Renal cortex interstitium (tissue), 15 donors: ENCODE measurements at places on chromosomes 6 and 20.

- no peak for DNase-seq
Observed at GRCh38 chr6:118292558-118292957, 255.5 kb upstream of the PLN start.

DNA sequence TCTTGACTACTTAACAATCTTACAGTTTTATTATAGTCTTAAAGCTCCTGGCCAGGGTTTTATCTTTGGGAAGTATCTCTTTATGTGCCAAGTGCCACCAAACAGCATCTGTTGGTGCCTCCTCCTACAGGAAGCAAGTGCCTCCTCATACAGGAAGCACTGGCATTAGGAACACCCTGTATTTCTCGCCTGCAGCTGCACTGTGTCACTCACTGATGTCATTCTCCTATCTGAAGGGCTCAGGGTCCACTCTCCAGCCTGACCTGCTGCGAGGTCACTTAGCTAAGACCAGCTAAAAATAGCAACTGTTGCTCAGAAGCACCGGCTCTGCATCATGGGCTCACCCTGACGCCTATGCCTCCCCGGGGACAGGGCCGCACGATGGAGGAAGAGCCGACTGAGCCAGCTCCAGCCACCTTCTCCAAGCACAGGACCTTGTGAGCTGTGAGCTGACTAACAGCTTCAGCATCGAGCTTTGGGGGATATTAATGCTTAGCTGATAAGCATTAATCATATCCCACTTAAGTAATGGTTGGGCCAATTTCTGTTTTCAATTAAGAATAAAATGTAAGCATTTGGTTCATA, 66.3 kb upstream of the CD93 start:
- DNase-seq = no peak

- no peak for DNase-seq
Observed at GRCh38 chr6:6248651-6249050, 71.8 kb downstream of the F13A1 start.

- DNase-seq = no peak
Observed at GRCh38 chr20:58102744-58103516, 125.5 kb downstream of the ANKRD60 start.

DNA sequence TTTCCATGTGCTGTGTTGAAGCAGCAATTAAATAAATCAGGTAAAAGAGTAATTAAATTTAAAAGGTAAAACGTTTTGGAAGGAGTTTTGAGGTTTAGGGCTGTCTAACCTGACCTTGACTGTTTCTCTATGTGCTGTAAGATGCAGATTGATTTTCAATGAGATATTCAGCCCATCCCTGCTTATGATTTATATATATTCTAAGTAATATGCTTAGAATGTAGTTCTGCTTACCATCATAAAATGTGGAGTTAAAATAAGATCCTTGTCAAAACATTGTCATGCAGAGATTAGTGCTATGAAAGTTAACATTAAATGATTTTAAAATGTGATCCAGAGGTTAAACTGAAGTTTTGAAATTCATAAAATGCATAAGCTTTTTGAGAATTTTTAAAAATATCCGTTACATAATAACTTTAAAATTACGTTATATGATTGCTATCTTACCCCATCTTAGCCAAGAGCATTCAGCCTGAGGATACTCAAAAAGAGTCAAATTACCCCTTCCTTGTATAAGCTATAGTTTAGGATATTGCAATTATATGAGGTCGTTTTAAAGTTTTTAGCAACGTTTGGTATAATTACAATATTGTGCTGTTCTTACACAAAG, 122.5 kb downstream of the MTHFD1L start:
- no peak for DNase-seq

GRCh38 chr6:40551966-40552505, 35.1 kb downstream of the LRFN2 start:
- no peak for DNase-seq

GRCh38 chr6:109720311-109720710, 29.2 kb downstream of the FIG4 start:
- no peak for DNase-seq

DNA sequence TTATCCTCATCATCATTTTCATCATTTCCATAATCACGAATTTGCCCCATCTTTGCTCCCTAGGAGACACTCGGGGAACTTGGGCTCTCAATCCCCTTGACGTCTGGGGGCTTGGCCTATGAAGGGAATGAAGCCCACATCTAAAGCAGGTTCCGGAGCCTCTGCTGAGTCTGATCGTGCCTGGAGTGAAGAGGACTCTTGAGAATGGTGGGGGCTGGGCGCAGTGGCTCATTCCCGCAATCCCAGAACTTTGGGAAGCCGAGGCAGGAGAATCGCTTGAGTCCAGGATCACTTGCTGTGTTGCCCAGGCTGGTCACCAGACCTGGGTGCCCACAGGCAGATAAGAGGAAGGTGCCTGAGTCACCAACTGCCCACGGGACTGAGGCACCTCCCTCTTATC, 114.5 kb downstream of the SYCP2 start:
- DNase-seq = no peak

DNA sequence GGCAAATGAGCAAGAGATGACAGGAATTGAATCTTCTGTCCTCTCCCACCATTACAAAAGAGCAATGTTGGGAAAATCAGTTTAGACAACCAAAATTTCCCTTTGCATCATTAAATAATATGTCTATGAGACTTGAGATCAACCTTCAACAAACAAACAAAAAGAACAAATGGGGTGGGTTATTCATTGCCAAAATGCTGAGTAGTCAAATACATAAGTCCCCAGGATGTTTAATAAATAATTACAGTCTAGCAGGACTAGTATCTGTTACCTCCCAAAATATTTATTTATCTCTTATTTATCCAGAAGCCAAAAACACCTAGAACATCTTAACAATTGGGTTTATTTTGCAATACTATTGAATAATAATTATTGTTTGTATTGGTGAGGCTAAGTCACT, 16.2 kb upstream of the IRAK1BP1 start:
- no peak for DNase-seq
